ENCODE measurements at places on chromosomes 3 and 15.

DNA sequence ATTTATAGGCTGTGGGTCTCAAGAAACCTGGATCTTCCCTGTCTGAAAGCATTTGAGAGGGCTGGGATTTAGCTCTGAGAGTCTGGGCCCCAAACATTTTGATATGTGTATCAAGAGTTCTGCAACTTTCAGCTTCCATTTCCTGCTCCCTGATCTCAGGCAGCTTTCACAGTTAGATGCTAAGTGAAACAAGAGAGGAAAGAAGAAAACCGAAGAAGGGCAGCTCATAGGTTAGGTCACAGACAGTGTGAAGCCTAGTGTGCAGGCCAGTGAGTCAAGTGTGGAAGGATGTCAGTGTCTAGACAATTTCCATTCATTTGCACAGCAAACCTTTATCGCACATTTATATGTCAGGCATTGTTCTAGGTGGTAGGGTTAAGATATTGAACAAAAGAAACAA is 173.6 kb upstream of the PROK2 start:
- DNase-seq, result no peak

- no peak for DNase-seq
Observed at GRCh38 chr15:60035344-60035743, 31.2 kb downstream of the FOXB1 start.

DNA sequence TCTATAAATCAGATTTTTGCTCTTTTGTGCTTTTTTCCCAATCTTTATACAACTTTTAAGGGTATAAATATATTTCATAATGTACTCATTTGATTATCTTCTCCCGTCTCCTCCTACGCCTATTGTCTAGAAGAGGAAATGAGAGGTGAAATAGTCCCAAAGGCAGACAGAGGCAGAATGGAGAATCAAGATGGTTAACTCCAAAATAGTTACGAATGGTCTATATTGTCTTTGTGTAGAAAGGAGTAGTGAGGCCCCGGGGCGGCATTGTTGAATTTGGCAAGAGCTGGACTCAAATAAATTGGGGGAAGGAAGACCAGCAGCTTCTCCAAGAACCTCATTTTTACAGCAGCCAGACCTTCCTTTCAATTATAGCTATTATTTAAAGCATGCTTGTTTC is 23.9 kb downstream of the ITPR1 start:
- DNase-seq, result no peak

GRCh38 chr3:23916152-23916885 is 471 bp downstream of the NKIRAS1 start:
- DNase-seq, result no peak

- DNase-seq, result no peak
Observed at GRCh38 chr3:134721214-134721613, 70.4 kb upstream of the KY start.

GRCh38 chr15:38905632-38906031 is 341.0 kb upstream of the RASGRP1 start:
- DNase-seq, result no peak

DNA sequence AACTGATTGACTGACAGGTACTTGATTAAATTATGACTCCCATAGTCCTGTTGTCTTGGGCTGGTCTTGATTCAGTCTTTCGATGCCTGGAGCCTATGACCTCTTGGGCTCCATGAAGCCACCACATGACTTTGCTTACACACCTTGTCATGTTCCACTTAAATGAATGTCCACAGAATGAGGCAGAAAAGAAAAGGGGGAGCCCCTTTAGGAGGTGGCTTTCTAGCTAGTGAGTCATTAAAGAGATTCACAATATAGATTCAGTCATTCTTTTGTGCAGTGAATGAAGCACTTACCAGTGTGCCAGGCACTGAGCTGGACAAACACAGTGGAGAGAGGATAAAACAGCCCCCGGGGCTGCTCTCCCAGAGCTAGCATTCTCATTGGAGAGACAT is 17.1 kb downstream of the VIPR1 start:
- no peak for DNase-seq

DNA sequence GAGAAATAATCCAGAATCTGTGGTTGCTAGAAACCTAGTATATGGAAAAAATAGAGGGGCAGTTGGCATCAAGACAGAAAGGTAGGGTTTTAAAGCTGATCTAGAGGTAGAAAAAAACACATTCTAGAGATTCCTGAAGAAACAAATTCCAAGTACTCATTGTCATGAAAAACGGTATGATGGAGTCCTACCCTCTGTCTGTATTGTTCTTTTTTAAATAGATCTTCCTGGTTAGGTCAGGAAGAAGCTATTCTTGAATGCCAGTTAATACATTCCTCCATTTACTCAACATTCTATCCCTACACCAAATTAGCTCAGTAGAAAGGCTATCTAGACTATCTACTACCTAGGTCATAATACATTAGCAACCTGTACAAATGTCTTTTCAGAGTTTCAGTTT is 364.7 kb downstream of the FHIT start:
- no peak for DNase-seq

DNA sequence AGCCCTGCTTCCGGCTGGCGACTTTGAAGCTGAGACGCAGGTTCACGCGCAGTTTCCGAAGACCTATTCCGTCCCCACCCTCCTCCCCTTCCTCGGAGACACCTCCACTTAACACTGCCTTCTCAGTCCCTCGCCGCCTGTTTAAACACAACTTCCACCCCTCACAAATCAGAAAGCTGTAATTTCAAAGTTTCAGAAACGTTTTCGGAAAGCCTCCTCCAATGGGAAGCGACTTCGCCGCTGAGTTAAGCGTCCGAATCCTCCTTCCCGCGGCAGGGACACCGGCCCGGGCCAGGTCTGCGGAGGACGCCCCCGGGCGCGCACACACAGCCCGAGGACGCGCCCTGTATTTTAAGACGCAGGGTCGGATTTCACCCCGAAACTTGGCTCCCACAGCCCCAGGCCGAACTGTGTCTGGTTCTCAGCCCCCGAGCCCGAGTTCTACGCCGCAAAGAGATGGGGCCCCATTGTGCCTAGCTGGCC is 559 bp upstream of the LRRN1 start:
- peak; percentile 11 for DNase-seq

GRCh38 chr15:65743637-65744252 is 48.3 kb downstream of the DENND4A start:
- DNase-seq, result no peak

DNA sequence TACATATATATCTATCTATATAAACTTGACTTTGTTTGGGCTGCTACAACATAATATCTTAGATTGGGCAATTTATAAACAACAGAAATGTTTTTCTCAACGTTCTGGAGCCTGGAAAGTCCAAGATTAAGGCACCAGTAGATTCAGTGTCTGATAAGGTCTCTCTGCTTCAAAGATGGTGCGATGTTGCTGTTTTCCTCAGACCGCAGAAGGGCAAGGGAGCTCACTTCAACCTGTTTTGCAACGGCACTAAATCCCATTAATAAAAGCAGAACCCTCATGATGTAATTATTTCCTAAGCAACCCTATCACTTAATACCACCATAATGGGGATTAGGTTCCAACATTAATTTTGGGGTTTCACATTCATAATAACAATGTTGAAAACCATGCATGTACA is 1134.8 kb downstream of the NSUN3 start:
- no peak for DNase-seq

DNA sequence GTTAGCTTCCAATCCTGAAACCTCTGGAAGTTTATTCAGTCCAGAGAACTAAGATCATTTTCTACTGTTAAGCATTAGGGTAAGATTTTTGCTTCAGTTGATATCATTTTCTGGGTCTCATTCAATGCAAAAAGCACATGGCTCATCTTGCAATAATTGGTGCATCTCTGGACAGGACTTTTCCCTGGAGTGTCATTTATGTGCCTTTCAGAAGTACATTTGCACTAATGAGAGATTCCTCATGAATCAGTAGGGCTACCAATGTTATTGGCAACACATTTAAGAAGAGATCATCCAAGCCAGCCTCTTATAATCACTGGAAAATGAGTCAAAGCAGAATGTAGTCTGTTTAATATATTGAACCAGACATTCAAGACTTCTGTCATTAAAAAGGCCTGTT is 224.2 kb upstream of the CHRNA7 start:
- DNase-seq, result no peak

- no peak for DNase-seq
Observed at GRCh38 chr3:108985844-108986243, 32.2 kb upstream of the GUCA1C start.

DNA sequence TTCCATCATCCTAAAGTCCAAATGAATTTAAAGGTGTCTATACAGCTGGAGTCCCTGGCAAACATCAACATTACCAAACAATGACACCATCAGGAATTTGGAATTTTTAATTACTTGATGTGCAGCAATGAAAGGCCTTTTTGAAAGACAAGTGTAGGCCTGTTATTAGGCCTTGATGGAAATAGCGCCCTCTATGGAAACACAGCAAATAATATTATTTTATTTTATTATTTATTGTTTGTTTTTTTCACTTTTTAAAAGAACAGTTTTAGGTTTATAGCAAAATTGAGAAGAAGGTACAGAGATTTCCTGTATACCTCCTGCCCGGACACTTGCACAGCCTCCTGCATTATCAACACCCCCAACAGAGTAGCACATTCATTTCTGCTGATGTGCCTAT is 18.1 kb upstream of the OR5AC2 start:
- no peak for DNase-seq

DNA sequence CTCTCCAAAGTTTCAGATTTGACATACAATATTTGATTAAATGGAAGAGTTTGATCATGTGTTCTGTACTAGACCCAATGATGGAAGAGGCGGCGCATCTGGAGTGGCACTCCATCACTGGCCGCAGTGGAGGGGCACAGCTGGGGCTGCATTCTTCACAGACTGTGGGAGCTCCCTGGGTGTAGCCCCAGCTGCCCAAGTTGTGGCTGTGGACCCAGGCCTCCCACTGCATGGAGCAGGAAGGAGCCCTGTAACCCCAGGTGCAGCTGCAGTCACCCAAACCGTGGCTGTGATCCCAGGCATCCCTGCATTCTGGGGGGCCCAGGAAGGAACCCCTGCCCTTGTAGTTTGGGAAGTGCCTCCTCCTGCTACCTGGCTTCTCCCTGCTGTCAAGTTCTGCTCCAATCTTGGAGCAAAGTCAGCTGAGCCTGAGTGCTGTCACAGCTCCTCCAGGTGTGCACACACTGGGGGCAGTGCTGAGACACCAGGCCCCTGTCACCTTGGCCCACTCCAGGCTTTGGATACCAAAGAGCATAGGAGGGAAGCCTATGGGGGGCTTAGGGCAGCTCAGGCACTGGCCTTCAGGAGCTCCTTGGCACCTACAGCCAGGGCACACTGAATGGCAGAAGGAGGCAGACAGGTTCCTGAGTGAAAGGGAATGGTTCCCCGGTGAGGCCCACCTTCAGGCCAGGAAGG is 651.9 kb upstream of the BCHE start:
- no peak for DNase-seq

- DNase-seq, result no peak
Observed at GRCh38 chr3:183578179-183578578, 22.7 kb upstream of the KLHL6 start.

DNA sequence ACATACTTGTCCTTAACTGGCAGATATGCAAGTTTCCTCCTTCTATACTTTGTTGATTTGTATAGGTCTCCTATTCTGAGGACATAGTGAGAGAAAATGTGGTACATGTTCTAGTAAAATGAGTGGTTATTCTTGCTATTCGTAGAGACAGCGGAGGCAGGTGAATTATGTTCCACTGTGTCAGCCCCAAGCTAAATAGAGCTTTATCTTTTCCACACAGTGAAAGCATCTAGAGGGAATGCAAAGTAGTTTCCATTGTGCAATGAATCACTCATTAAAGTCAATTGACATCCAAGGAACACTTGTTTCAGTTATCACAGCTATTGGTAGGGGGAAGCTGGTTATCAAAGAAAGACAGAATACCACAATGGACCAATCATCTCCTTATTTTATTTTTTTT is 262.4 kb downstream of the NLGN1 start:
- DNase-seq, result no peak

GRCh38 chr15:62052713-62053112 is 7.5 kb downstream of the VPS13C start:
- no peak for DNase-seq
